Sigmoid colon (tissue), 7 donors: ENCODE measurements at places on chromosomes 7 and 10.

DNA sequence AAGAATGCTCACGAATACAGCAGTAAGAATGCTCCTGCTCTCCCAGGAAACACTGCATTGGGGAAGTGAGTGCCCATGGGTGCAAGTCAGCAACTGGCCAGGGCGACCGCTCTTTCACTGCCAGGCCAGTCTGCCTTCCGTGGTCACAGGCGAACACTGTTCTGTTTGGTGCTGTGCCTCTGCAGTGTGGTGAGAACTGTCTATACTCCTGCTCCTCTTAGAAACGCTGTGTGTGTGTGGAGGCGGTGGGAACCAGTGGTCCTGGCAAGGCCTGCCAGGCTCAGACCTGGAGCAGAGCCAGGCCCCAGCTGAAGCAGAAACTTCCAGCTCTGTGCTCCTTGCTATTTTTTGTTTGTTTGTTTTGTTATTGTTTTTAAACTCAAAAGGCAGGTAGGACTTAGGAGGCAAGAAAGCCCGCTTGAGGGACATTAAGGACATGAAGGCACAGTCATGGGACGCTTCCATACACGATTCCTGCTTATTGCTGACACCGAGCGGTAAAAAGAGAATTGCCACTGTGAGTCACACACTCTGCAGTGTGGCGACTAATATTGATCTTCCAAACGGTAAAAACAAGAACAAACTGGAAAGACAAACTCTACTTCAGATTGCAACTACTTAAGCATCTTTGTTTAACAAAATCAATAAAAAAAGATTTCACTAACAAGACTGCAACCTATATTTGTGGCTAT is 430.8 kb downstream of the DNAJB6 start:
- DNase-seq = no peak

- DNase-seq = no peak
Observed at GRCh38 chr10:94122211-94122610, 128.5 kb downstream of the PLCE1 start.

GRCh38 chr10:120473593-120473992 is 16.6 kb downstream of the PLPP4 start:
- no peak for DNase-seq

DNA sequence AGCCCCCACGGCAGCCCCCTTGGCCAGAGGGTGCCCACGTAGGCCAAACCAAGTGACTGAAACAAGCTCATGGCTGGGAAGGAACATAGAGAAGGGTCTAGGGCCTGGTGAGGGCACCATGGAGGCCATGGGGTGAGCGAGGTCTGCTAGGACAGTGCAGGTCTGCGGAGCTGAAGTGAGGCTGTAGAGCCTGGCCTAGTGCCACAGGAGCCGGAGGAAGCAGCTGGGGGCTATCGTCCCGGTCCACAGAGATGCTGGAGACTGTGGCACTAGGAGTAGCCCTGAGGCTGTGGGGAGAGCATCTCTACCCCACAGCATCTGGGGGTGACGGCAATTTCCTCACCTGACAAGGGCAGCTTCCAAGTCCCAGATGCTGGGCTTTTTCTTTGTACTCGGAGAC is 150.3 kb downstream of the ZNF22 start:
- DNase-seq = no peak

DNA sequence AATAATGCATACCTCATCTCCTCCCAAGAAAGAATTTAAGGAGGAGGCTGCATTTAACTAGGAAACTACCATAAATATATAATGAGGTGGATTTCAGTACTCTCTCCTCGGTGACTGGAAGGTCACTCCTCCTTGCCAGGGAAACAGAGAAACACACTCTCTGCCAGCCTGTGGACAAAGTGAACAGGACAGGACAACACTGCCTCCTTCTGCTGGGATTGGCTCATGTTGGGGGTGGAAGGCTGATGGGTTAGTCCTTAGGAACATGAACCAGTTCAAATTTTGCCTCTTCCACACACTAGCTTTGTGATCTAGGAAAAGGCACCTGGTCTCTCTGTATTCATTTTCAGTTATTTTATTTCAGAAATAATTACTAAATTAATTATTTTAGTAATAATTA is 50.6 kb upstream of the STEAP4 start:
- no peak for DNase-seq

DNA sequence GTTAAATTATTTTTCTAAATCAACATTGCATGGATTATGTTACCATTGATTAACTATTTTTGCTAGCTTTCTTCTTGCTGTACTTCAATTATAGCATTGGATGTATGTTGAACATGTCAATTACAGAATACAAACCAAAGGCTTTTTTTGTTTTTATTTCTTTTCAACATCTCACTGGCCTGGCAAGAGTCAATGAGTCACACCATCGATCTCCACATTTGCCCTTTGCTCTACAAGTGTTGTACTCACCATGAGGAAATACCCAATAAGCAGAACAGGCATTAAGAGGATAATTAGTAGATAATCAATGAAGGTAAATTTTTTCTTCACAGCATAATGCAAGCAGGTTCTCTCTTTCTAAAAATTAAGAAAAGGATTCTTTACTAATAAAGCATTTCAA is 23.3 kb downstream of the ANKRD22 start:
- DNase-seq = no peak

DNA sequence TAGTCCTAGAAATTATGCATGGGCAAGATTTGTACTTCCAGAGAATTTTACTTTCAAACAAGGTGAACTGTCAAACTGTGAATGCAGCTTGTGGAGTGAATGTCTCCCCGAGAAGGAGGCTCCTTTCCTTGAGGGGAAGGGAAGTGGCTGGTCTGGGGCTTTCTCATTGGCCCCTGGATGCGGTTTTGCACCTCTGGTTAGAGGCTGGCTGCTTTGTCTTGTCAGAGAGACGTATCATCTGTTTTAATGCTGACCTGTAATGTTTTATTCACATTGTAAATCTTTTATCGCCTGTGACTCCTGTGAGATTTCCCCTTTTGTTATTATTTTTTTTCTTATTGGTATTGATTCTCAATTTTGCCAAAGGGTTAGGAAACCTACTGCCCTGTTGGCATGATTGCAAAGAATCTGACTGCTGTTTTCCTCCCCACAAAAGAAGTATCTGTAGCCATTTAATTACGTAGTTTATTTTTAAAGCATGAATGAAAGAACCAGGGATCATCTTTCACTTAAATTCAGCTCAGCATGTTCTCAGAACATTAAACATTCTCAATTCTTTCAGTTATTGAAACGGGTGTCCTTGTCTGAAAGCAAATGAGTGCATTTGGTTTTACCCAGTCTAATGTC is 238.3 kb upstream of the NFE2L3 start:
- no peak for DNase-seq

GRCh38 chr7:118855290-118855689 is 630.8 kb downstream of the ANKRD7 start:
- no peak for DNase-seq

DNA sequence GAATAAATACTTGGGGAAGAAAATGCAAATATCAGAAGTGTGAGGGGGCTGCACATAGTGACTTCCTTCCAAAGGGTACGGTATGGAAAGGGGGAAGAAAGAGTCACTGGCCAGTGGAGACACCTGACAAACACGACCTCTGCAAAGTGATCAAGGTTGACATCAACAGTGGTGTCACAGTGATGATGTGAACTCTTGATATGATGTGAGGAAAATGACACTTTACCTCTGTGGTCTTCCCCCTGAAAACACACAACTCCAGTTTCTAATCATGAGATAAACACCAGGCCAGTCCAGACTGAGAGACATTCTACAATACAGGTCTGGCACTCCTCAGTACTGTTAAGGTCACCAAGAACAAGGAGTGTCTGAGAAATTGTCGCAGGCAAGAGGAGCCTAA is 169.7 kb downstream of the BUB3 start:
- no peak for DNase-seq
